ENCODE measurements at places on chromosomes 1 and 21.

GRCh38 chr21:43361127-43361492 is 65.8 kb downstream of the SIK1 start:
- no peak for DNase-seq

GRCh38 chr1:54318246-54318814 is 87.9 kb downstream of the SSBP3 start:
- no peak for DNase-seq

DNA sequence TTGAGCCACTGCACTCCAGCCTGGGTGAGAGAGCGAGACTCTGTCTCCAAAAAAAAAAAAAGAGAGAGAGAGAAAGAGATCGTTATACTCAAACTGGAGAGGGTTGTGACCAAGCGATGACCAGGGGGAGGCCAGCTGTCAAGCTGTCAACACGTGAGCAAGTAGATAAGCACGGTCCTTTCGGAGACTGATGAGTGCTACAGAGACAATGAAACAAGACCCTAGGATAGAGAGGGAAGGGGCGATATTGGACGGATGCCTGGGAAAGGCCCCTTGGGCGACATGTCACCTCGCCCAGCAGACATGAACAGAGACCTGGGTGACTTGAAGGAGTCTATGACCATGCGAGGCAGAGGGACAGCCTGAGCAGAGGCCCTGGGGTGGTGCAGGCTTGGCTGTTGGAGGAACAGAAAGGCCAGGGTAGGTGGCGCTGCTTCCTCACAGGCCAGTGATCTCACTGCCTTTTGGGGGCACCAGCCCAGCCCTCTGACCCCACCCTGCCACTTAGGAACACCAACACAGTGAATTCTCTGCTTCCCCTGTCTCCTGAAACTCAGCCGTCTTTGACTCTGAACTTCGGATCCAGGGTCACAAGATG is 100.8 kb upstream of the IFFO2 start:
- DNase-seq: no peak

DNA sequence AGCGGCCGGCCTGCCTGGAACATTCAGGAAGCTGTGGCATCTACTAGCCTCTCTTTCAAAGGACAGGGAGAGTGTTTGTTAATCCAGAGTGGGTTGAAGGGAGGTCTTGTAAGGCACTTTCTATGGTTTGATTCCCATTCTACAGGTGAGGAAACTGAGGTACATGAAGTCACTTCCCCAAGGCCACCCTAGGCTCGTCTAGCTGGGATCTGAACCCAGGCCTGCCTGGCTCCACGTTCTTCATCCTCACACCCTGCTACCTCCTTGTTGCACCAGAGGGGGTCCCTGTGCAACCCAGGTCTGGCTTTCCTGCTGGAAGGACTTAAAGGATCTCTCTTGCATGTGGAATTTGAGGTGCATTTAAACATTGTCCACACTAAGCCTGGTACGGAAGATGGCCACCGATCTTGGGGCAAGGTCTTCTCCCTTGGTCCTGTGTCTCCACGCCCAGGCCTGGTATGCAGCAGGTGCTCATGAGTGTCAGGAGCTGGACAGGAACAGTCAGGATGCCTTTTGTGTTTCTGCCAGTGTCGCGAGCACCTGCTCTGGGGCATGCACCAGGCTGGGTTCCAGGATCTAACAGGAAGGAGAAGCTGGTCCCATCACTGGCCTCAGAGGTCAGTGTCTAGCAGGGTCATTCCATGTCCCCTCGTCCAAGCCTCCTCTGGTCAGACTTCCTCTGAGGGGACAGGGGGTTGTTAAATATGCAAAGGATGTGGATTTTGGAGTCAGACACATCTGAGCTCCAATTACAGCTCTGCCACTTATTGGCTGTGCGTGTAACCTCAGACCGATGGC is 103.2 kb upstream of the RUNX3 start:
- no peak for DNase-seq

DNA sequence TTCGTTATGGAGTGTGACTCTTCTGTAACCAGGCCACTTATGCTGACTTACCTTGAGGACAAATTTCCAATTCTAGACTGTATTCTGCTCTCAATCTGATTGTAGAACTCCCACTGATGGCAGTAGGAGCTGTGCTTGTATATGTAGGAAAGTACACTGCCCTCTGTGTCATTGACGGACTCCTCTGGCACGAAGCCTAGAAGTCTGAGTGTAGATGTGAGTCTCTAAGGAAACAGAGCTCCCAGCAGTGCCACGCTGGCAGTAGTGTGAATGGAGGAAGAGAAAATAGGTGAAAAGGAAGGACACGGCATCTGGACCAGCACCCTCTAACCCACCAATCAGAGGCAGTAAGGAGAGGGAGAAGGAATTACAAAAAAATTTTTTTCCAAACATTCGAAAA is 130.4 kb upstream of the ADGRL2 start:
- no peak for DNase-seq

DNA sequence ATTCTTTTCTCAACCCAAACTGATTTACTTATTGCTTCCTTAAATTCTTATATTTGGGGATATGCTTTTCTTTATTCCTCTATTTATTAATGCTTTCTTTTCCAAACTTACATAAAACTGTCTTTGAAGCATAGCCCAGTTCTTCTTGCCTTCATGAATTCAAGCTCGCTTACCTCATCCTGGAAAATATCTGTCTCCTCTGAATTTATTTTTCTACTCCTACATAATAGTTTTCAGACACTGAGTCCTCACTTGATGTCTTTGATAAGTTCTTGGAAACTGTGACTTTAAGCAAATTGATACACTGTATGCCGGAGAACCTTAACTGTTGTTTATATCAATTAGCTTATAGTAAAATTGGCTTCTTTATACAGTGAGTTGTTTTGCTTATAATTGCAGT is 93.8 kb downstream of the ZFYVE9 start:
- DNase-seq: no peak

GRCh38 chr1:59081795-59082194 is 215.1 kb upstream of the FGGY start:
- DNase-seq: no peak

- no peak for DNase-seq
Observed at GRCh38 chr21:42680058-42680330, 26.6 kb downstream of the PDE9A start.

- DNase-seq: no peak
Observed at GRCh38 chr1:88009916-88010315, 674.2 kb upstream of the PKN2 start.

DNA sequence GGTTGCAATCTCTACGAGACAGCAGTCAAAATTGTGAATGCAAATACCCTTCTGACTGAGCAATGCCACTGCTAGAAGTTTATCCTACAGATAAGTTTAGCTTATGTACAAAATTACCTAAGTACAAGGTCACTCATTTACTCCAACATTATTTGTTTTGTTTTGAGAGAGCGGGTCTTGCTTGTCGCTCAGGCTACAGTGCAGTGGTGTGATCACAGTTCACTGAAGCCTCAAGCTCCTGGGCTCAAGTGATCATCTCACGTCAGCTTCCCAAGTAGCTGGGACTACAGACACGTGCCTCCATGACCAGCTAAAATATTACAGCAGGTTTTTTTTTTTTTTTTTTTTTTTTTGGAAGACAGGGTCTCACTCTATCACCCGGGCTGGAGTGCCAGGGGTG is 15.4 kb downstream of the RBM34 start:
- DNase-seq: no peak

DNA sequence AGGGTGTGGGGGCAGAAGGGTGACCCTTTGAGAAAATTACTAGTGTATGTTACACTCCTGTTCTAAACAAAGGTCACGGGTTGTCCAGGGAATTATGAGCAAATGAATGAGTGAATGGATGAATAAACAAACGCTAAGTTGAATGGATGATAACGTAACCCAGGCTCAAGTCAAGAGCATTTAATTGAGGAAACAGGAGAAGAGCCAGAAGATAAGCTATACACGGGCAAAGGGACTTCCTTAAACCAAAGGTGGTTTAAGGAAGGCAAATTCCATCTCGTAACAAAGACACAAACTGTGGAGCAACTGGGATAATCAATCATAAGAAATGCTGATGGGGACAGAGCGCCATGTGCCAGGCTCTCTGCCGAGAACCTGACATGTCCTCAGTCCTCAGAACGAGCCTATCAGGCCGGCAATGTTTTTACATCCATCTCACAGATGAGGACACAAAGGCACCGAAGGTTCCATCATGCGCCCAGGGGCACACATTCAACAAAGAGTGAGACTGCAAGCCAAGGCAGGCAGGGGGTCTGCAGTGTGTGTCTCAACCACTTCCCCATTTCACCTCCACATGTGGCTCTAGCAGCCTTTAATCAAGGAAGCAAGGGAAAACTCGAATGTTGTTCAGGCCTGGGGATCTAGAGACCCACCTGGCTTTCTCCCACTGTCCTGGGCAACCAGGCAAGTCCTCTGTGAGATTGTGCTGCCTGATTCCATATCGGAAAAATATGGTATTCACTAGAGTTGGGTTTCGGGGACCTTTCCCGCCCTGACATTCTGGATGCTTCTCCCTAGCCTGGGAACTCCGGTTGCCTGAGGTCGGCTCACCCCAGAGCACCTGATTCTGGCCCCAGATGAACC is 126.8 kb upstream of the EDN2 start:
- no peak for DNase-seq

- peak; percentile 70 for DNase-seq
Observed at GRCh38 chr1:15246960-15247614, at the start of gene FHAD1. Gene FHAD1, plus strand, starts transcription at chr1:15247223. Its CDS starts 4,562 bp downstream, at chr1:15251785.

GRCh38 chr1:40868051-40868723 is 6.0 kb upstream of the CITED4 start:
- DNase-seq: no peak

GRCh38 chr1:61427510-61427909 is 297.4 kb downstream of the TM2D1 start:
- DNase-seq: no peak

DNA sequence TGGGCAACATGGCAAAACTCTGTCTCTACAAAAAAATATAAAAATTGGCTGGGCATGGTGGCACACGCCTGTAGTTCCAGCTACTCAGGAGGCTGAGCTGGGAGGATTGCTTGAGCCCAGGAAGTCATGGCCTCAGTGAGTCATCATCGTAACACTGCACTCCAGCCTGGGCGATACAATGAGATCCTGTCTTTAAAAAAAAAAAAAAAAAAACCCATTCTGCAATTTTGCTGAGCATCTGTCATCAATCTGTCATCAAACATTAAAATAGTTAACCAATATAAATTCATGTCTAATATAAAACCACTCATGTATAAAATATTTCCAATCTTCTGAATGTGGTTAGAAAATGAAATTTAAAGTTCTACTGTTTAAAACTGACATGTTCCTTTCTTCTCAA is 56.9 kb downstream of the LPAR3 start:
- no peak for DNase-seq

GRCh38 chr1:63931468-63931867 is 157.7 kb downstream of the ROR1 start:
- no peak for DNase-seq

- no peak for DNase-seq
Observed at GRCh38 chr1:239367196-239367810, 19.1 kb upstream of the CHRM3 start.

- DNase-seq: no peak
Observed at GRCh38 chr21:45158491-45159423, 84.4 kb downstream of the ADARB1 start.

GRCh38 chr21:27001526-27001925 is 34.6 kb upstream of the ADAMTS5 start:
- DNase-seq: no peak

- no peak for DNase-seq
Observed at GRCh38 chr21:36729310-36729970, 30.5 kb downstream of the SIM2 start.

- no peak for DNase-seq
Observed at GRCh38 chr1:204075139-204075521, 2.2 kb downstream of the SOX13 start.

GRCh38 chr21:37074546-37074945 is 1.5 kb downstream of the TTC3 start:
- no peak for DNase-seq

DNA sequence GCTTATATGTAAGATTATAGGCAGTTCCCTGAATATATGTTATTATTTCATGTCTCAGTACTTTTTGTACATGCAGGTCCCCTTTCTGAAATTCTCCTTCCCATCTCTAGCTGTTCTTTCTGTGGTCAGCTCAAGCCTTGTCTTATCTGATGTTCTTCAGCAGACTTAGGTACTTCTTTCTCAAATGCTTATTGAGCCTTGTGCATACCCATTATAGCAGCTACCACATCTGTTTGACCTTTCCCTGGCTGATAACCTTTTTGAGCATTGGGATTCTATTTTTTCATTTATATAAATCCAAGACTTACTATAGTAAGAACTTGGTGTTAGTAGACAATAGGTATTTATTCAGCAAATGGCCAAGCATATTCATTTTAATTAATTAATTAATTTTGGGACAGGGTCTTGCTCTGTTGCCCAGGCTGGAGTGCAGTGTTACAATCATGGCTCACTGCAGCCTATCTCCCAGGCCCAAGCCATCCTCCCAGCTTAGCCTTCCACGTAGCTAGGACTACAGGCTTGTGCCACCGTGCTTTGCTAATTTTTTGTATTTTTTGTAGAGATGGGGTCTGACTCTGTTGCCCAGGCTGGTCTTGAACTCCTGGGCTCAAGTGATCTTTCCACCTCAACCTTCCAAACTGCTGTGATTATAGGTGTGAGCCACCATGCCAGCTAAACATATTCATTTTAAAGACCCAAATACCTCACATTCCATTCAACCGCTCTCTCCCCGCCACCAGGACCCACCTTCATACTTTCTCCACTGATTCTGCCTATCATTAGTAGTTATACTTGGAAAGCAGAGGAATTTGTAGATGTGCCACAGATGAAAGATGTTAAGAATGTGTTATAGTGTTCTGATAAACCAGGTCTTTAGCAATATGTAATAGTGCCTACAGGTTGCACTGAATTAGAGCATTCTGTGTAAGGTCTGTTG is 16.7 kb downstream of the TIPRL start:
- DNase-seq: no peak
